ENCODE measurements at places on chromosomes 6 and 20.

GRCh38 chr20:21237956-21238799 is 65.0 kb upstream of the XRN2 start:
- DNase-seq, result no peak

- DNase-seq, result no peak
Measured at GRCh38 chr20:63835021-63835858, 4.2 kb upstream of the ZBTB46 start.

DNA sequence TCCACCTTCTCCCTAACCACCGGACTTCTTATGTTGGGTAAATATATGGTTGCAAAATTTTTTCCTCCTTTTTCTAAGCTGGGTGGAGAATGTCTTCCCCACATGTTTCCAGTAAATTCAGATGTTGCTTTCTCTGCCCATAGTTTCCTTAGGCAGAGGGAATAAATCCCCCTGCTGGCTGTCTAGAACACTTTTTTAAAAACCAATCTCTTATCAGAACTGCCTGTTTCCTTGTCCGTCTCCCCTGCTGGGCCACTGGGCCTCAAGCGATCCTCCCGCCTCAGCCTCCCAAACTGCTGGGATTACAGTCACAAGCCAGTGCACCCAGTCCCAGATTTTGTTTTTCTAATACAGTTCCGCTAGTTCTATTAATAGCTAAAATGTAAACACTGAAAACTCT is 9.9 kb upstream of the WFDC2 start:
- no peak for DNase-seq

GRCh38 chr6:43907789-43908472 is 137.9 kb downstream of the VEGFA start:
- DNase-seq, result no peak

- DNase-seq, result no peak
Measured at GRCh38 chr6:63817492-63818050, 182.0 kb downstream of the PHF3 start.

DNA sequence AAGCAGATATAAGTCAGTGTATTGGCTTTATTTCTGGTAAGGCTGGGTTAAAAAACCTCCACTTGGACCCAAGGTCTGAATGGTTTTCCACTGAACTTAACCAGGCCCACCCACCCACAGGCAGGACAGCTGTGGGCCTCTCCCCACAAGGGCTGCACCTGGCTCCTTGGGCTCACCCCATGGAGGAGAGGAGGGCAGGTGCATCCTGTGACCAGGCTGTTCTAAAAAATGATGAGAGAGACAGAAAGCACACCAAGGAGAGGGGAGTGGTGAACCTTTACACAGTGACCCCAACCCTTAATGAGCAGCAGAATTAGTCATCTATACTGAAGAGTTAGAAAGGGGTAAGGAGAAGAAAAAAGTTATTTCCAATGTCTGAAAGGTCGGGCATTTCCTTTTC is 34.5 kb upstream of the DUSP22 start:
- no peak for DNase-seq

DNA sequence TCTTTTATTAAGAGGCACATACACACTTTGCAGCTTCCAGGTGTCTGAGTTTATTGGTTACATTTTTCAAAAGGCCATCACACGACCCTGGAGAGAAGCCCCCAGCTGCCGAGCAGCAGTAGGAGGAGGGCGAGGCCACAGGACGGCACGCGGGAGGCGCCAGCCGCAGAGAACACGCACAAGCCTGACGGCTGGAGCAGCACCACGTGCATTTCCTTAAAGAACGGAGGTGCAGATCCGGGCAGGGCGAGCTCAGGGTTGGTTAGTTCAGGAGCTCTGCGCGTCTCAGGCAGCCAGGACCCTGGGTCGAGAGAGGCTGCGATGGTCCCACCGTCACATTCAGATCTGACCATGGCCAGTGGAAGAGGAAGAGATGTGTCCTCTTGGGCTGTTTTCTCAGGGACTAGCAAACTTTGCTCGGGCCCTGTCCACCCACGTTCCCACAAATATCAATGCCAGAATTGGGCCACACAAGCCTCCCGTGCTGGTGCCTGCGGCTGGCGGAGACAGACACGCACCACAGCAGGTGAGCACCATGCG is 121.4 kb upstream of the AFDN start:
- DNase-seq, result no peak

GRCh38 chr6:82597201-82597600 is 233.6 kb downstream of the TPBG start:
- DNase-seq, result no peak

- DNase-seq, result no peak
Measured at GRCh38 chr20:47656318-47656717, 129.0 kb downstream of the SULF2 start.

DNA sequence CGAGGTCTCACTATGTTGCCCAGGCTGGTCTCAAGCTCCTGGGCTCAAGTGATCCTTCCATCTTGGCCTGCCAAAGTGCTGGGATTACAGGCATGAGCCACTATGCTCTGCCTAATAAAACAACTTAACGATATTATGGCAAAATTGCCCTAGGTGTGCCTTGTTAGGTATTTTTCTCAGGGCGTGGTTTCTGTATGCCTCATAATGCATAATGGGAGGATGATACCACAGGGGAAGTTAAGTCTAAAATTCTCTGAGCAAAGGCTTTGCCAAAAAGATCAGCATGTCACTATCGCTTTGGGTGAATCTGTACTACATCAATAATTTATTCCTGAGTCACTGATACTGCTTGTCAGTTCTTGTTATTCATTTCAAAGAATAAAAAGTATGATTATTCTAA is 15.9 kb upstream of the LOC128125822 start:
- DNase-seq, result no peak

- no peak for DNase-seq
Measured at GRCh38 chr20:10669843-10670446, 3.9 kb downstream of the JAG1 start.

- DNase-seq, result no peak
Measured at GRCh38 chr20:1637755-1638154, 17.9 kb upstream of the SIRPB1 start.

- no peak for DNase-seq
Measured at GRCh38 chr6:20188630-20189075, 23.6 kb downstream of the MBOAT1 start.

DNA sequence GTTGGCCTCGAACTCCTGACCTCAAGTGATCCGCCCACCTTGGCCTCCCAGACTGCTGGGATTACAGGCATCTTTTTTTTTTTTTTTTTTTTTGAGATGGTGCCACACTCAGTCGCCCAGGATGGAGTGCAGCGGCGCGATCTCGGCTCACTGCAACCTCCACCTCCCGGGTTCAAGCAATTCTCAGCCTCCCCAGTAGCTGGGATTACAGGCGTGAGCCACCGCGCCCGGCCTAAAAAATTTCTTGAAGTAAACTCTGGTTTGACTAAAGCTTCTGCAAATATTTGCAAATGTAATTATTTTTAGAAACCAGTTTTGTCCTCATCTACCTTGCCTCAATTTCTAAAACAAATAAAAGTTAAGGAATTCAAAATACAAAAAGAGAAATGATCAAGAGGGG is 1.2 kb downstream of the IBTK start:
- no peak for DNase-seq

GRCh38 chr20:62618611-62619529 is 23.4 kb upstream of the SLCO4A1 start:
- DNase-seq, result no peak

GRCh38 chr6:136108361-136108945 is 141.7 kb downstream of the MTFR2 start:
- DNase-seq, result no peak

GRCh38 chr20:58702859-58703648 is 10.5 kb downstream of the NPEPL1 start:
- no peak for DNase-seq

DNA sequence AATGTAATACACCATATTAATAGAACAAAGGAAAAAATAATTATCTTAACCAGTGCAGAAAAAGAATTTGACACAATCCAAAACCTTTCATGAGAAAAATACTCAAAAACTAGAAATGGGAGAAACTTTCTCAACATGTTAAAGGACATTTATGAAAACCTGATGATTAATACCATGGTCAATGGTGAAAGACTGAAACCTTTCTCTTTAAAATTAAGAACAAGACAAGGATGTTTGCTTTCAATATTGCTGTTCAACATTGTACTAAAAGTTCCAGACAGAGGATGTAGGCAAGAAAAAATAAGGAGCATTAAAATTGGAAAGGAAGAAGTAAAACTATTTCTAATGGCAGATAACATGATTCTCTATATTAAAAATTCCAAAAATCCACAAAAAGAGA is 981.3 kb upstream of the FLRT3 start:
- no peak for DNase-seq

DNA sequence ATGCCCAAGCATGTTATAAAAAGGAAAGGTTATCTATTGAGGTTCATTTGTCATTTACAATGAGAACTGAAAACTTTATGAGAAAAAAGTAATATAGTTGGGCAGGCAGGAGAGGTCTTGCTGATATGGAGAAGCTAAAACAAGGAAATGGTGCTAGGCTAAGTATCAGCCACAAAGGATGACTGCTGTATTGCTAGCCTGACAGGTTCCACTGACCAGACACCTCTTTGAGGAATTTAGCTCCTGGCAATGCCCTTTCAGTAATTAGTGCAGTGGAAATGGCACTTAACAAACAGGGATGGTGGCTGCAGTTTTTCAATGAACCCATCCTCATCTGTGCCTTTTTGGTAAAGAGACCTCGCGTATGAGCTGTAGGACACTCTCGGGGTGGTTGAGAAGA is 284.4 kb downstream of the ZFAND3 start:
- DNase-seq, result no peak

- DNase-seq, result no peak
Measured at GRCh38 chr6:3124667-3125066, 6.2 kb downstream of the BPHL start.

GRCh38 chr6:24517659-24518543 is 23.1 kb downstream of the ALDH5A1 start:
- no peak for DNase-seq

GRCh38 chr6:26311385-26312095 is 53.5 kb upstream of the BTN3A2 start:
- DNase-seq, result no peak

- no peak for DNase-seq
Measured at GRCh38 chr6:54710456-54710855, 136.1 kb upstream of the FAM83B start.

DNA sequence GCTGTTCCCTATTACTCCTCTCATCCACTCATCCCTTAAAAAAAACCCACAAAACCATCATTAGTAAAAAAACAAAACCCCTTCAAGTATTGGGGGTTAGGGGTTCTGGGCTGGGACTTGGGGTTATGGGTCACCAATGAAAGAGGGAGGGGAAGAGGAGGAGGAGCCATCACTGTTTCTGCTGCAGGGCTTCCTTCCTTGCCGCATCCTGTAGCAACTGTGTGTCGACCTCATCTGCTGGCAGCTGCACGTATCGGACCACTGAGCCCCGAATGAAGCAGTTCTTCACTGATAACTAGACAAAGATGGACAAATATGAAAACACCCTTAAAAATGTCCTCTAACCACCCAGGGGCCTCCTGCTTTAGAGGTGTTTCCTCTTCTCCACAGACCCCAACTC is 2.0 kb upstream of the VARS1 start:
- no peak for DNase-seq

DNA sequence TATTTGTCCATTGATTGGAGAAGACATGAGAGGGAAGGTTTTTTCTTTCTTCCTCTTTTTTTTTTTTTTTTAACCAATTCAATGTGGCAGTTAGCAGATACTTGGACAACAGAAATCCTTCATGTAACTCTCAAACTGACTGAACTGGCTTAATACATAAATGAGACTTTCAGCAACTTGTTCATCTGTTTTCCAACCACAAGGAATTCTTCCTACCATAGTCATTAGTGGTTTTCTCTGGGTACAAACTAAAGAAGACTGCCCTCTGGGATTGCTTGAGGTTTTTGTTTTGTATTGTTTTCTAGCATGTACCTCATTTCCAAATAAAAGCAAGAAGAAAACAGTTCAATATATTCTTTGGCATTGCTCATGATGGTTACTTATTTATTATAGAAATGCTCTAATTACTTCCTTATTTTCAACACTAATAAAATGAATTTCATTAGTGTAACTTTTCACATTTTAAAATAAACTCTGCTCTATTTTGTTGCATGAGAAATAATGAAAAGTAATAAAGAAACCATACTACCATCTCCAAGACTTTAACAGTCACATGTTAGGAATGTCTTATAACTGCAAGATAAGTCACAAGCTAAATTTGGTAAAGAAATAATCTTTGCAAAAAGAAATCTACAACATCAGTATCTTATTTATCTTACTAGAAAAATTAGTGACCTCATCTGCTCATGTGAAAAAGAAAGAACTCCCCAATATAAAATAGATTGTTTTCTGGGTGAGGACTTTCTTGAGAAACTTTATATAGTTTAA is 52.0 kb downstream of the ME1 start:
- DNase-seq, result no peak

DNA sequence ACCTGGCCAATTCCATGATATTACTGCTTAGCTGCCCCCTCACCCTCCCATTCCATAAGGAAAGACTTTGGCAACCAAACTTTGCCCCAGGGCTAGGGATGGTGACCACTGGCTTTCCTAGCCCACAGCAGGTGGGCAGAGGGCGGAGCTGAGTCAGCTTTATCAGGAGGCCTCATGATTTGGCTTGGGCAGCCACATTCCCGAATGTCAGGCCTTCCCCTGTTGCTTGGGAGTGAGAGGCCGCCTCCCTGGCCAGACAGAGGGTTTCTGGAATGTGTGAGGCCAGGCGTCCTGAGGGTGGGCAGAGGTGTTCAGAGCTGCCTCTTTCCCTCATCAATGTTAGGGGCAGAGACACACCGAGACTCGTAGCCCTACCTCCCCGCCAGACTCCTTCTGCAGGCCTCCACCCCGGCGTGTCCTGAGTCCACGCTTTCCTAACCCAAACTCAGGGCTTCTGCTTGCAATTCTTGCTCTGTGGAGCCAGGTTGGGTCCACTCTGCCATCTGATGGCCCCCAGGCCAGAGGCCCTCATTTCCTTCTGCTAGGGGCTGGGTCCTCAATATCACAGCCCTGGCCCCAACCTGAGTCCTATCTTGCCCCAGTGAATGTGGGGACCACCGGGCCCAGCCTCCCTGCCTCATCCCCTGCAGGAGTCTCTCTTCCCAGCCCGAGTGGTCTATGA is 19.3 kb downstream of the UQCC2 start:
- DNase-seq, result no peak

DNA sequence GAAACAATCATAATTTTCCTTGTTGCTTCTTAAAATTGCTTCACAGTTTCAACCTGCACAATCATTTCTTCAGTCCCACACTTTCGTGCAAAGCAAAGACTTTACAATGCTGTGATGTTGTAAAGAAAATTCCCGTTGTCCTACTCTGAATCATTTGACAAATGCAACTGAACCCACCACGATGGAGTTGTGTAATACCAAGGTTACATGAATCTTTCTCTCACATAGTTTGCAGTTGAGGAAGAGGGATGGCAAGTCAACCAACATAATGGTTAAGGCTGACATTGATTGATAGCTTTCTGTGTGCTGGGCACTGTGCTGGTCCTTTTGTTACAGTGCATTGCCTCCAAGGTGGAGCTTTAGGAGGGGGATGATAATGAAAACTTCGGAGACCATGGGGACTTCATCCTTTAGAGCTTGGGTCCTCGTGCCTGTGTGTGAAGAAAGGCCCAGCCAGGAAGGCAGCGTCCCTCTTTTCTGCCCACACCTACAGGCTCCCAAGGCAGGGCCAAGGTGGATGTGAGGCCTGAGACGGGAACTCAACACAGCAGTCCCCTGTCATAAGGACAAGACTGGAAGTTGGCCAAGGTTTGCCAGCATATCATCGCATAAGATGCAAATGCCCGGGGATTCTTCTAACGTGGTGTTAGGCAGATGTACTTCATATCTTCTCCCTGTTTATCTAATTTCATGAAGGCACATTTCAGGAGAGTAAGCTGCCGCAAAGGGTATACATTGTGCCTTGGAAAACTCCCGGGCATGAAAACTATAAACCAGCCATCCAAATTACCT is 96.9 kb downstream of the LY86 start:
- no peak for DNase-seq

Measured in Panc1 (cell line).